ENCODE measurements at places on chromosomes 2 and 18.

DNA sequence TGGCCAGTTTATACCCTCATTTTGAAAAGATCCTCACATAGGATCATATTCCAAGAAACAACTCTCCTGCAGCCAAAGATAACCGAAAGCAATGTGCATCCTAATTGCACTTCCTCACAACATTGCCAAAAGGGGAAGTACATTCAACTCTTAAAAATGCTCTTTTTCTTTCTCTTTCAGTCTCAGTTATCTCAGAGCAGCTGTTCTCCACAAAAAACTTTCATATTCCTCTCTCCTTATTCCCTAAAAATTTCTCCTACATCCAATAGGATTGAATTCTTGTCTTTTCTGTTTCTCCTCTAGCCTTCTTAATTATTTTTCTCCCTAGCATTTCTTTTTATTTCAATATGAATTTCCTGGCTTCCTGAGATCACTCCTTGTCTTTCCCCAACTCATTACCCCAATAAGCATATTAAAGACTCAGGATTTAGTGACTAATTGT is 7.4 kb upstream of the VRK2 start:
- DNase-seq: peak; percentile 63

DNA sequence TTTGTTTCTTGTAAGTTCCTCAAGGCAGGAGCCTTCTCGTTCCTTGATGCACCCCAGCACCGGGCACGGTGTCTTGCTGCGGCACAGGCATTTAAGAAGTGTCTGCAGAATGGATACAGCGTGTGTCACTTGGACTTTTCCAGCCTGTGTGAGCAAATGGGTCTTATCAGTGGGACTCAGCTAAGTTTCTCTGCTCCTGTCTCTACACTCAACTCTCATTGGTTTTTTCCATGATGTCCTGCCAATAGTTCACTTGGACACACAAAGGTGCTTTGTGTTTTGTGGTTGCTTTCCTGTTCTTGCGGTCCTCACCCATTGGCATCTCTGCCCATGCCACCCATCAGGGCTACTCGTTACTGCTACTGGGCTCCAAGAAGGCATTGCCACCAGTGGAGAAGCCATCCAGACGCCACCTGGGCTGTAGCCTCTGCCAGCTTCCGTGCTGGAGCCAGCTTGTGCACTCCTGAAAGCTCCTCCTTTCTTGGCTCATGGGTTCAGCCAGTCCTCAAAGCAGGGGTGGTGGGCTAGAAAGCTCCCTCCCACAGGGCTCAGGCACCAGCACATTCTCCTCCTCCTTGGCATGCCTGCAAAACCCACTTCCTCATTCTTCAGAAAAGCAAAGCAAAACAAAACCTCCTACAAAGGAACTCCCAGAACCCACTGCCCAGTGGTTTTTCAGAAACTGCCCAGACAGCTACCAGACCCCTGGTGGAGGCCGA is 41.4 kb downstream of the IL1R2 start:
- DNase-seq: peak; percentile 53

- no peak for DNase-seq
Measured at GRCh38 chr2:38064801-38065501, 11.0 kb downstream of the CYP1B1 start.

DNA sequence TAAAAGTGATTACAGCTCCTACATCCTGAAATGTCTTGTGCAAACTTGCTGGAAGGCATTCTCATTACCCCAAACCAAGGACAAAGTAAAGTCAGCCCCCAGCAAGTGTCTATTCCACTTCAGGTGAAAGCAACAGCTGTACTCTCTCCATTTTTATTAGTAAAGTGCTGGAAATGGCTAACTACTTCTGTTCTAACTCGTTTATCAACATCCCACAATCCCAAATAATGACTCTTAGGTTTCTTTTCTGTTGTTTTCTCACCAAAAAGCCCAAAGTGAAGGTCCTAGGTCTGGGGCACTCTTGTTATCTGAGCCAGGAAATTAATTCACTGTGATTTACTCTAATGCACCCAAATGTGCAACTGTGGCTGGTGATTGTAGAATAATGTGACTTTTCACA is 105.7 kb downstream of the LRRC30 start:
- no peak for DNase-seq

DNA sequence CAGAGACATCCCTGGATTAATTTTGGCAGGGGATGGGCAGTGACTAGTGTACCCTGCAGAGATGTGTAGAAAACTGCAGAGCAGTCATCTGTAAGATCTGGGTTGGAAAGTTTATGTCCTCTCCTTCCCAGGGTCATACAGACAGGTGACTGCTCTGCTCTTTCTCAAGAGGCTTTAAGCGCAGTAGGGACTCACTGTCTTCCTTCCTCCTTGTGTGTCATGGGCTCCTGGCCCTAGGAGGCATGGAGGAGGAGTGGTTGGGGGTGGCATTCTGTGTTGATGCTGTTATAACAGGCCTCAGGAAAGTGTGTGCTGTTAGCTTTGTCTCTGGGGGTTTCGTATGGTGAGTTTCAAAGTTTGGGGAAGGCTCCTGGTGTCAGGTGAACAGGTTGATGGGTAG is 130.5 kb upstream of the MGAT5 start:
- DNase-seq: no peak

DNA sequence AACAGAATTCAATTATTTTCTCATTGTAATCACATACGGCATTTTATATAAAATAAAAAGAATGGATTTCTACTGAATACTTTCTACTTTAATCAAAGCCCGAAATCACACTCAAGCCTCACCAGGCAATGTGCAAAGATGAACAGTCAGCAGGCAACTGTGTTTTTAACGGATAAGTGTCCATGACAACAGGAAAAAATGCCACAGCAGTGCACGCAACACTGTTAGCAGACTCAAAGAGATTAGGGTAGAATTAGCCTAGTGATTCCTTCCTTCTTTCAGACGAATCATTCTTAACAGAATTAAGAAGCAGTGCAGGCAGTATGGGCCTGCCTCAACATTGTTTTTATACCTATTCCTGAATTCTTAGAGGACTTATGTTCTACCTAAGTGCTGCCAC is 135.6 kb downstream of the CDH2 start:
- DNase-seq: peak; percentile 87

GRCh38 chr2:19228181-19228593 is 130.2 kb downstream of the OSR1 start:
- DNase-seq: no peak

GRCh38 chr2:7031547-7032245 is 114.5 kb downstream of the RNF144A start:
- DNase-seq: no peak

DNA sequence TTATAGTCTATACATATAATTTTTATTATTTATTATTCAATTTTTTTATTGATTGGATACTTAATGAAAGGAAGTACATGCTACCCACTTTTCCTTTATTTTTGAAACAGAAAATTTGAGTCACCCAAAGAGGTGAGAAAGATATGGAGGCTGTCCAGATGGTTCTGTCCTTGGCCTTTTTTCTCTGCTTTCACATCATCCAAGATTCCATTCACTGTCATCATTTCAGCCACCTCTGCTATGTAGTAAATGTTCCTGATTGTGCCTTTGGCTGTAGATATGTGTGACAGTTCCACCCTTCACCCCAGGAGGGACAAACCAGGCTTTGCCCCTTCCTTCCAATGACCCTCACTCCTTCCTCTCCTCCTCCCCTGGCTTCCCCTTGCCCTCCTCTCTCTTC is 675.7 kb upstream of the ID2 start:
- peak; percentile 65 for DNase-seq

- peak; percentile 76 for DNase-seq
Measured at GRCh38 chr2:29187926-29188325, 72.7 kb downstream of the CLIP4 start.

DNA sequence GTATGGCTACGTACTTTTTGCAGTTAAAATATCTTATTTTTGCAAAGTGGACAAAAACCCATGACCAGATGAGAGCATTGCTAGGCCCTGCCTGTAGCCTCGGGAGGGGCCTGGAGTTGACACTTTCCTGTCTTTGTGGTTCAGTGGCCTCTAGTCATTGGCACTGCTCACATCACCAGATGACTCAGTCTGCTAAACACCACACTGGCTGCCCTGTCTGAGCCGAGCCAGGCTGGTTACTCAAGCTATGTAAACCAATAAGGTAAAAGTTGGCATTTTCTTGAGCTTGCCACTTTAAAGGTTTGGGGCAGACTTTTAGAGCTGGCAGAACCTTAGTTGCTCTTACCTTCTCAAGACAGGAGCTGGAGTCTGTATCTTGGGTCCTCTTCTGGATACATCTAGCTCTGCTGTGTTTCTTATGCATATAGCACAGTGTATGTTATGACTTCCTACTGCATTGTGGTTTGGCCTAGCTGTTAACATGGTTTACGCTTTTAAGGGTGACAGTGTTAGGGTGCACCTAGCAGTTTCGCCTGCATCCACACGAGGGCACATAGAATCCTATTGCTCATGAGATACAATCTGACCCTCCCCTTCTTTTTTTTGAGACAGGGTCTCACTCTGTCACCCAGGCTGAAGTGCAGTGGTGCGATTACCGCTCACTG is 76.4 kb downstream of the AP1S3 start:
- DNase-seq: peak; percentile 96

GRCh38 chr18:49561289-49562193 is at the start of gene LIPG:
Gene LIPG, plus strand, starts transcription at chr18:49562057. Its CDS starts 252 bp downstream, at chr18:49562309.
- DNase-seq: peak; percentile 74

DNA sequence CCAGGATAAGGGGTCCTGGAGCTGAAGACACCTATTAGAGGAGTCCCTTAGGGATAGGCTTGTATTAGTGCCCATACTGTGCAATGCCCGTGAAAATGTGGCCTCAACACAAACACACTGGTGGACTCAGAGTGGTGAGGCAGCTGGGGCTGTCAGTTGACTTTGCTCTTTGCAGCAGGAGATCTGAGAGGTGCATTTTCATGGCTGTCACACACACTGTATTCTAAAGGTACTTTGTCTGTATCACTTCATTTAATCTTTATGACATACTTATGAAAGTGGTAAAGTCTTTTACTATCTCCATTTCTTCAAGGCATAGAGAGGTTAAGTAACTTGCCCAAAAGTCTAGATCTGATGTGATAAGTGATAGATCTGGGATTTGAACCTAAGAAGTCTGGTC is 55.1 kb upstream of the GCFC2 start:
- DNase-seq: no peak

DNA sequence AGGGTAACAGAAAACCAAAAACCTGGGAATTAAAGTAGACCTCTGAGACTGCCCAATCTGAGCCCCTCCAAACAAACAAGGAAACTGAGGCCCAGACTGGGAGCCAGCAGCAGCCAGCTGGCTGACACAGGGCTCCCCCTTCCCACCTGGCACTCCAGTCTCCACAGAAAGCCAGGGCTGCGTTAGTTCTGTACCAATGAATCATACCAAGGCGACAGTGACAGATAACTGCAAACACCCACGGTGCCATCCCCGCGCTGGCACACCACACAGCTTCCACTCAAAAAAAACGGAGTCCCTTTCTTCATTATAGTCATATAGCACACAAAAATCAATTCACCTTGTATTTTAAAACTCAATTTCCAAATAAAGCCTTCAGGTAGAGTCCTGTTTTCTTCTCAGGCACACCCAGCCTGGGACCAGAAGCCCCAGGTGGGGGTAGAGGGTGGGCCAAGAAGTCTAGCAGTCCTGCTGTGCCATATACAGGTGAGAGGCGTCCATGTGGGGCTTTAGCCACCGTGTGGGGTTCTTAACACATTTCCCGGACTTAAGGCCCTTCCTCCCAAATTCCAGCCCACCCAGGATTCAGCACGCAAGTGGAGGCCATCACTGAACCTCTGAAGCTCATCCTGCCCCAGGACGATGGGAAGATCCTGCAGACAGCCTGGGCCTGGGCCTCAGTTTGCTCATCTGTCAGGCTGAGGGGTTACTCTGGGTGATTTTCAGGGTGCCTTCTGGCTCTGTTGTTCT is 1.2 kb downstream of the PER2 start:
- DNase-seq: peak; percentile 52

GRCh38 chr18:47901624-47902362 is 28.7 kb downstream of the SMAD2 start:
- DNase-seq: no peak

GRCh38 chr2:69054431-69054830 is 41.5 kb downstream of the ANTXR1 start:
- DNase-seq: peak; percentile 38

GRCh38 chr2:207683438-207683837 is 28.0 kb upstream of the CCNYL1 start:
- DNase-seq: no peak

DNA sequence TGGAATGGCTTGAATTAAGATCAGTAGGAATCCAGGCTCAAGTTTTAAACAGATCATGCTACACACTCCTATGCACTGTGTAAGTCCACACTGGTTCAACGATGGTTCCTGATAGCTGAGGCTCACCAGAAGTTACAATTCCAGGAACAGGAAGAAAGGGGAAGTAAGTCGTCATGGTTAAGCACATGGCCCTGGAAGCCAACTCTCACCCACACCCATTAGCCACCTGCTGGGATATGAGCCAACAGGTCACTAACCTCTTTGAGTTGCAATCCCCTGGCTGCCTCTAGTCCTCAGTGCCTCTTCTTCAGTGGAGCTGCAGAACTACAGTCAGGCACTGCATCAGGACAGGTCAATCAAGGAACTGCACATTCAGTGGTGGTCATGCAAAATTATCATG is 133.5 kb downstream of the TMEM182 start:
- no peak for DNase-seq

Data from GM23248 (cell line).